ENCODE measurements at places on chromosomes 16 and 17.

DNA sequence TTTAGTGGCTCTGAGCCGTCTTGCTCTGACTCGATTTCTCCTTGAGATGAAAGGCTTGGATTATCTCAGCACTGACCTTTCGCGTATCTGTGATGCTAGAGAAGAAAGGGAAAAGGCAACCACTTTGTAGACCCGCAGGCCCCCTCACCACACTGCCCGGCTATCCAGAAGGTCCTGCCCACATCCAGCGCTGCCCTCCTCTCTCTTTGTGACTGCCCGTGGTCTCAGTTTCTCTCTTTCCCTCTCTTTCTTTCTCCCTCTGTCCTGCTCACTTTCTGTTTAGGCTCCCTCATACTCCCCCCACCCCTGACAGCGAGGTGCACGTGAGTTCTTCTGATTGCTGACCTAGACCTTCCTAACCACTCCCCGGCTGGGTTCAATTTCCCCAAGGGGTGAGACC, 12.8 kb upstream of the TBX21 start:
- no peak for DNase-seq

- DNase-seq = no peak
These were observed 227.3 kb downstream of the IRX3 start for GRCh38 chr16:54059319-54059718.

DNA sequence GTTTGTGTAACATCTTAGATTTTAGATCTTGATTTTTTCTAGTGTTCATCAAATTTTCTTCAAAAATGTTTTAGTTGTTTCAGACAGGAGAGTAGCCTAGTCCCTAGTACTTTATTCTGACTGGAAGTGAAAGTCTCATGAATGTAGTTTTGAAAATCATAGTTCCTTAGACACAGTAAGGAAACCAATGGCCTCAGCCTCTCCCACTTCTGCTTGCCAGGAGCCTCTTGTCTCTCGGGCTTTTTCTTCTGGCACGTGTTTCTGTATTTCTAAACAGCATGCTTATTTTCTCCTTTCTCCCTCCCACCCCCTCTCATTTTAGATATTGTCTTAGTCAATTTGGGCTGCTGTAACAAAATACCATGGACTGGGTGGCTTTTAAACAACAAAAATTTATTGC, 9.8 kb downstream of the SLFN5 start:
- DNase-seq = no peak

- no peak for DNase-seq
These were observed 36.6 kb downstream of the TOM1L2 start for GRCh38 chr17:17935321-17936271.

- peak; percentile 82 for DNase-seq
These were observed 3.2 kb upstream of the METRN start for GRCh38 chr16:711548-712320.

DNA sequence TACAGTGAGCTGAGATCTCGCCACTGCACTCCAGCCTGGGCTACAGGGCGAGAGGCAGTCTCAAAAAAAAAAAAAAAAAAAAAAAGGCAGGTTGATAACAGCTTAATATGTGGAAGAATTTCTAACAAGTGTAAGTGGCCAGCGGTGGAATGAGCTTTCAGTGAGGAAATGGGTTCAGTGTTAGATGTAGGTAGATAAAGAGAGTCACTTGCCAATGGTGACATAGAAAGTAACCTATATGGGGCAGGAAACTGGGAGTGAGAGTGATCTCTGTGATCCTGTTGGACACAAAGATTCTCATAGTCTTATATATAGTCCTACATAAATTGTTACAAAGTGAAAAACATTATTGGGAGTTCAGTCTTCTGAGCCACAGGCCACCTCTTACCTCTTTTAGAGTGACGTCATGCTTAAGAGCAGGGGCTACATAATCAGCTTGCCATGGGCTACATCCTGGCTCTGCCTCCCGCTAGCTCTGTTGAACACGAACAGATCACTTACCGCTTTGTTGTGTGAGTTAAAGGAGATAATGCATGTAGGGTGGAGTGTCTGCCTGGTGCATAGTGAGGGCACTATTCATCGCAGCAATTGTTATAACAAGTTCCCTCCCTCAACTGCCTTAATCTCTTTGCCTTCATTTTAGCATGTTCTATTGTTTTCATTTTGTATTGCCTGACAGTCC, 110.2 kb upstream of the ELAC2 start:
- no peak for DNase-seq

DNA sequence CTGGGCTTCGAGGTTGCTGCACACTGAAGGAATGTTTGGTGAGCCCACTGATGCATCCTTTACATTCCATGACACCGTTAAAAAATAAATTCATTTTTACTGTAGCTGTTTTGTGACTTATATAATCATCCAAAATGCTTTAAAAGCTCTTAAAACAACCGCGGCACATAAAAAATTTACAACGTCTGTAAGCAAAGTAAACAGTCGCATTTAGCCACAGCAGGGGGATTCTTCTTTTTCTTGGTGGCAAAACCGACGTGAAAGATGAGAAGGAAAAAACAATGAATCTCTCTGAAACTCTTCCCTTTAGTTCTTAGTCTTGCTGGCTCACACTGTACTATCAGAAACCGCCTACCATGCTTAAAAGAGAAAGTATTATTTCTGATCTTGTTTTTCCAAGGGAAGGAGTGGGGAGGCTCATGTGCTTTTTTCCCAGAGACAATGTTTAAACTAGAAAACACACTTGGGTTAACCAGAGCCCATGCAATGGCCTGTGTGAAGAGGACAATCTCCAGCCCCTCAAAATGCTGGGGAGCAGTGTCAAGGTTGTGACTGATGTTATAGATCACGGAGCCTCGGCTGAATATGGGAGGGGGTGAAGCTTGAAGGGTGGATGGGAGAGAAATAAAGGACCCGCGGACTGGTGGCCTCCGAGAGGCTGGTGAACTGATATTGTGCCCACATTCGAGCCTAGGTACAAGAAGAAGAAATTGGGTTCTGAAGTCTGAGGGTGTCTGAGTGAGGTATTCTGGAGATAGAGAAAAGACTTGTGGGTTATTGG, 91.1 kb downstream of the IRF8 start:
- no peak for DNase-seq

DNA sequence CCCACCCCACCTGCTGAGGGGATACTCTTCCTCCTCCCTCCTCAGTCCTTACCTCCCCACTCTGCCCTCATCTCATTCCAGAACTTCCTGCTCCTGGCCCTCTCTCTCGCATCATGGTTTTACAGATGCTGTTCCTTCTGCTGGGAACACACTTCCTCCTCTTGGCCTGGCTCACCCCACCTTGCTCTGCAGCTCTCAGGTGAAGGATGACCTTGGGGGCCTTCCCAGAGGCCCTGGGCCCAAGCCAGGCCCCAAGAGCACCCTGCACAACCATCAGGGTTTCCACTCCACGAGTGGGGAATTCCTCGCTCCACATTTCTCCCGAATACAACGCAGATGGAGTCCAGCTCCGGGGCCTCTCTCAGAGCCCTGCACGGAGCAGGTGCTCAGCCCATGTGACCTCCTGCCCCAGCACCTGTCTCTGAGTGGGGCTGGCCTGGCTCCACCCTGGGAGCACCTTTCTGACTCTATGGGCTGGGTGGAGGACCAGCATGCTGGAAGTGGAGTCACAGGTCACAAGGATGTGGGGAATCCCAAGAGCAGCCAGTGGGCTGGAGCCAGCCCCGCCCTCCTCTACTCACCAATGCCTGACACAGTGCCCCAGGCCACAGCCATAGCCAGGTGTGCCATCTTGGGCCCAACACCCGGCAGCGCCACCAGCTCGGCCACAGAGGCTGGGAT, 4.5 kb downstream of the NTHL1 start:
- no peak for DNase-seq

DNA sequence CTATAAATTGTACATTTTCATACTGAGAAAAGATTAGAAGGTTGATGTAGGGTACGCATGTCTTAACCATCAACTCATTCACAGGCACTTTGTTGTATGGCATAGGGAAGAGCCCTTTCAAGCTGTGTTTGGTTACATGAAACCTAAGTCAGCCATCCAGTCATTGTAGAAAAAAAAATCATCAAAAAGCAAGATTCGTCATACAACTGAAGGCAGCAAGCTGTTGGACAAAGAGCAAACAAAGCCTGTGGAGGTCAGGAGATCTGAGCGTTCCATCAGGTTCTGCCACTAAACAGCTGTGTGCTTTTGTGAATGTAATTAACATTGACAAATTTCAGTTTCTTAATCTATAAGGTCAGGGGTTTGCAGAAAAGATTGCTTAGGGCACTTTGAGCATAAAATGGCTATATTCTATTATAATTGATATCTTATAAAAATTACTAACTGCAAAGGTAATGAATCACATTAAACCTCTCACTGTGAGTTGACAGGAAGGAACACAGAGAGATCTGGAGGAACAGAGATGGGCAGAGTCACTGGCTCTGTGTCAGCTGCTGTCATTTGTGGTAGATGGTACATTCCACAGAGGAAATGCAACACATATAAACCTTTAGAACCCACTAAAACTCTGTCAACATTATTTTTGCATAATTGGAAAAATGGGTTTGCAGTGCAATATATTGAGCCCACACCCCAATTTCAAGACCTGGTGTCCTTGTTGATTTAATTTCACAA, 66.3 kb upstream of the MYOCD start:
- no peak for DNase-seq

DNA sequence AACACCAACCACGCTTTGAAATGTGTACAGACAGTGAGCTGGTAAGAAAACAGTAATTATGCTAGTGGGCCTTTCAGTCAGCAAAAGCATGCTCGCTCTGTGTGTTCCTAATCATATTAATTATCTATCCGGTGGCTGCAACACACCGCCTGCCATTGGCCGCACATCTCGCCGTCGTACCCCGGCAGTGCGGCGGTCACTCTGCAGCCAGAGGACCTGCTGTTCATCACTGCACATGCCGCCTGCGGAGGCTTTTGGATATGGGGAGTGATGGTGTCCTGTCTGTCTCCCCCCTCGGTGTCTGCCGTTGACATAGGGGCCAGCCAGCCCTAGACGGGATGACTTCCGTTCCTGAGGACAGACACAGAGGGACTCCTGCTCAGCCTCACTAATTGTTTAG, 68.5 kb downstream of the RPA1 start:
- DNase-seq = no peak

- DNase-seq = no peak
These were observed 94.3 kb downstream of the TBC1D16 start for GRCh38 chr17:79941088-79942010.

DNA sequence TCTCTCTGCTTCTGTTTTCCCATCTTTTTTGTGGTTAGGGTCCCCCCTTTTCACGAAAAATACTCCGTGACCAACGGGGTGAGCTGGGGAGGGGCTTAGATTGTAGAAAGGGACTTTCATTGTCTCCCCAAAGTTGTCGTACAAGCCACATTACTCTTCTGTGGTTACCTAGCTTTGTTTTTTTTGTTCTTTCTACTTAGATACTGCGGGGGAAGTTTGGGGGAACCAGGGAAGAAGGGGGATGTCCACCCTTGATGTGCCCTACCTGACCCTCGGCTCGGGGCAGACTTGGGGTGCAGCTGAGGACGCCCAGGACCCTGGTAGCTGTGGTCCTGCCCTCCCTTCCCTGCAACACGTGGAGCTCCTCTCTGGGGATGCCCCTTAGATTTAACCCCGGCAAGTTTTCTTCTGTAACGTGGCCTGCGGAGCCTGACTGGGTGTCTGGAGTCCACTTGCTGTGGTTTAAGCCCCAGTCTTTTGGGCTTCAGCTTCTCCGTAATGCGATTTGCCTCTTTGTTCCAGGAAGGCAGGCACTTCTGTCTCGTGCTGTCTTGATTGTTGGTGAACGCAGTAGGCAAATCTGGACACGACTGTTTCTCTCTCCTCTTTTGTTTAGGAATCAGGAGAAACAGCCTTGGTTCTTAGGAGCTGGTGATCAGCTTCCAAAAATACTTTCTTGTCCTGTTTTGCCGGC, 892 bp downstream of the ABCC1 start:
- peak; percentile 37 for DNase-seq

All from stimulated activated CD4-positive, alpha-beta T cell treated with anti-CD3 and anti-CD28 coated beads, Interleukin-4, amount 100 ng/mL, for 1 hour (primary cell).